Occipital lobe (tissue), 3 donors: ENCODE measurements at places on chromosomes 5 and 9.

- no peak for DNase-seq
Observed at GRCh38 chr9:5612185-5612530, 16.7 kb upstream of the RIC1 start.

DNA sequence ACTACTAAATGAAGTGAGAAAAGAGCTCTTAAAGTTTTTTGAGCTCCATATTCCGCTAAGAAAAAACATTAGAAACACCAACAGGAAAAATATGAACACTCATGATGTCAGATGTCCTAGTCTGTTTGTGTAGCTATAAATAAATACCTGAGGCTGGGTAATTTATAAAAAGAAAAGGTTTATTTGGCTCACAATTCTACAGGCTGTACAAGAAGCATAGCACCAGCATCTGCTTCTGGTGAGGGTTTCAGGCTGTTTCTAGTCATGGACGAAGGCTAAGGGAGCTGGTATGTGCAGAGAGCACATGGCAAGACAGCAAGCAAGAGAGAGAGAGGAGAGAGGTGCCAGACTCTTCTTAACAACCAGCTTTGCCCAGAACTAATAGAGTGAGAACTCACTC, 186.2 kb downstream of the PLK2 start:
- no peak for DNase-seq

GRCh38 chr5:146283344-146283761, 55.3 kb upstream of the POU4F3 start:
- DNase-seq = no peak

DNA sequence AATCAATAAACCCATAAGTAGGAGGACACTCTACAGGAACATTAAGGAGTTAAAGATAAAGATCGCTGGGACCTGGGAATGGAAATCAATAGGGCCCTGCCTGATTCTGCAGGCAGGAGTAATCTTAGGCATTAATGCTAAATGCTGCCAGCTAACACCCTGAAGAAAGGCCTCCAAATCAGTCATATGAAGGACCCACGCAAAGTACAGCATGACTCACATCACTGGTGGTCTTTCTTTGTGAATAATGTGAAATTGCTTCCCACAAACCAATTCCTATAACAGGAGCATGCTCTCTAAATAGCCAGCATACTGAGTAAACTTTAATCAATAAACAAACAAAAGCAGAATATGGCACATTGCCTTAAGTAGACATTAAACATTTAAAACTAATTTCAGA, 172.3 kb downstream of the SEMA5A start:
- DNase-seq = no peak

DNA sequence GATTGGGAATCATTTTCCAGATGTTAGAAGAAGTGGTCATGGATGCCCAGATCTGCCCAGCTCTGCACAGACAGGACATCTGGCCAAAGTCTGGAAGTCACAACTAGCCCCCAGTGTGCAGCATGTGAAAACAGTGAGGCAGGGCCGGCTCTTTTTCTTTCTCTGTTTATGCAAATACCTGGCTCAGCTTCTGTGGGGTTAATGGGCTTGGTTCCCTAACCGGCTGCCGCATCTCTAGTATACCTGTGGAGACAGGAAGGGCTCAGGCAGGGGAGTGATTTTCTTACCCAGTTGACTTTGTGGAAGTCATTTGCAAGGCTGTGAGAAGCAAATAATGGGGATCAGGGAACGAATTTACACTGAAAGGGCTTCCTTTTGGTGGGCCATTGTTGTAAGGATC, 254.8 kb upstream of the PANK3 start:
- DNase-seq = no peak

DNA sequence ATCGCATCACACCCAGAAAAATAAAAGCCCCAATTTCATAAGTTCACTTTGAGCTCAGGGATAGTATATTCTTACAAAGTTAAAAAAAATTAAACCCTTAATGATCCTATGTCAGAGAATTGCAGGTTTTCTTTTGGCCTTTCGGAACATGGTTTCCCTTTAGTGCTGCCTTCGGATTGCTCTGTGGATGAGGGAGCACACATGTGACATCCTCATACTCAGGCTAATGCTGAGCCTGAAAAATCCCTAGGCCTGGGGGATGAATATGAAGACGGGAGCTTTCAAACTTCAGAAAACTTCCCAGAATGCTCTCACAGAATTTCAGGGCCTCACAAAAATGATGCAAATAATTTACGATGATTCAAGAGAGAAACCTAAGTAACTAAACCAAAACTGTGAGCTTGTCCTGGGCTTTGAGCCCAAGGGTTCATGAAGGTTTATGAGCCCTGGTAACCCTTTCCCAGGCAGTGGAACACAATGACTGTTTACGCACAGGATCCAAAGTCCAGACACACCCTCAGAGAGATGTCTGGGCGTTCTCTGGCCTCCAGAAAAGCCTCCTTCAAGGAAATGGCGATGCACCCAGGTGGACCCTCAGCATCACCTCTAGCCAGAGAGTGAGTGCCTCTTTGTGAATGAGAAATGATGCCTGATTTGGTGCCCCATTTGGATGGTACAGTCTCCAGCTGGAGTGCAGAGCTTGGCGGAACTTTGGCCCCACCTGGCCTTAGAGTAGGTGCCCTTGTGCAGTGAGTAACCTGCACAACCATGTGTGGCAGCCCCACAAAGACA, 145.4 kb downstream of the ENTREP1 start:
- DNase-seq = no peak

- no peak for DNase-seq
Observed at GRCh38 chr9:133999851-134000265, 7.7 kb upstream of the VAV2 start.

GRCh38 chr9:90515510-90515909, 127.1 kb downstream of the DIRAS2 start:
- peak; percentile 7 for DNase-seq

DNA sequence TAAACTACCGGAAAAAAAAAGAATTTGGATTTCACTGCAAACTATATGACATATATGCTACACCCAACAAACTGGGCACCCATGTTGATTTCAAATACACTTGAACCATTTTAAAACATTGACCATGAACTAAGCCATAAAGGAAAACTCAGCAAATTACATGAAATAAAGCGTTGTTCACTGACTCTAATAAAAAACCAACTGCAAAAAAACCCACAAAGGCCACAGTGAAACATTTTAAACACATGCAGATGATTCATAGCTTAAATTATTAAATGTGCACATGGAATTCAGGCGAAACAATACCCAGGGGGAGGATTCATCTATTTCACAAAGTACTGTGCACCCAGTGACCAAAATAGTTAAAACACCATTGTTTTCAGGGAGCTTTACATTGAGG, 33.3 kb downstream of the MTRR start:
- no peak for DNase-seq

DNA sequence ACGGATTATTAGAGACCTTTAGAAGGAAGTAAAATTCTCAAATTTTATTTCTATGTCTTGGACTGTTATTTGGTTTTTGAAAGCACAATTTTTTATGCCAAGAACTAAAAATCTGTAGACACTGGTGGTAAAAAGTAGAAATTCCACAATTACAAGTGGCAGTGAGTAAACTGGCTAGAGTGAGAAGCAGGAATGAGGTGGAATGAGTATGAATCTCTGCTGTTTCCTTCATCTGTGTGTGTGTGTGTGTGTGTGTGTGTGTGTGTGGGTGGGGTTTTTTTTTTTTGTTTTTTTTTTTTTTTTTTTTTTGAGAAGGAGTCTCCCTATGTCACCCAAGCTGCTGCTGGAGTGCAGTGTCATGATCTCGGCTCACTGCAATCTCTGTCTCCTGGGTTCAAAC, 94.2 kb downstream of the TLE4 start:
- no peak for DNase-seq

DNA sequence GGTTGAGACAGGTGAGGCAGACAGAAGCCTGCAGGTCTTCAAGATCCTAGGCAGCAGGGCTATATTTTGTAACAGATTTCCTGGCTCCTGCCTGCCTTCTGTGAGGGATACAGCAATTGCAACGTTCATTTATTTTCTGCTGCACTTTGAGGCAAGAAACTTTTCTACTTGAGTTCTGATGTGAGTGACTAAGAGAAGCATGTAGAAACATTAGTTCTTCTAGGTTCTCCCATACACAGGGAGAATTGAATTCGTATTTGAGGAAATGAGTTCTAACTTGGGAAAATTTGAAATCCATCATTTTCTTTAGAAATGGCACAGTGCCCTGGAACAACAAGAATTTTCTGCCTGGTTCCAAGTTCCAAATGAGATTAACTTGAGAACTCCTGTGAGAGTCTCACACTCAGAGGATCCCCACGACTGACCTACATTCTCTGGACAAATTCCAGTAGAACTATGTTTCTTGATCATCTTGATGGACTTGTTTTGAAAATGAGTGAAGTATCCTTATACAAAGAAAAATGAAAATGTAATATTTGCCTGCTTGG, 15.0 kb downstream of the MAMDC2 start:
- DNase-seq = no peak

DNA sequence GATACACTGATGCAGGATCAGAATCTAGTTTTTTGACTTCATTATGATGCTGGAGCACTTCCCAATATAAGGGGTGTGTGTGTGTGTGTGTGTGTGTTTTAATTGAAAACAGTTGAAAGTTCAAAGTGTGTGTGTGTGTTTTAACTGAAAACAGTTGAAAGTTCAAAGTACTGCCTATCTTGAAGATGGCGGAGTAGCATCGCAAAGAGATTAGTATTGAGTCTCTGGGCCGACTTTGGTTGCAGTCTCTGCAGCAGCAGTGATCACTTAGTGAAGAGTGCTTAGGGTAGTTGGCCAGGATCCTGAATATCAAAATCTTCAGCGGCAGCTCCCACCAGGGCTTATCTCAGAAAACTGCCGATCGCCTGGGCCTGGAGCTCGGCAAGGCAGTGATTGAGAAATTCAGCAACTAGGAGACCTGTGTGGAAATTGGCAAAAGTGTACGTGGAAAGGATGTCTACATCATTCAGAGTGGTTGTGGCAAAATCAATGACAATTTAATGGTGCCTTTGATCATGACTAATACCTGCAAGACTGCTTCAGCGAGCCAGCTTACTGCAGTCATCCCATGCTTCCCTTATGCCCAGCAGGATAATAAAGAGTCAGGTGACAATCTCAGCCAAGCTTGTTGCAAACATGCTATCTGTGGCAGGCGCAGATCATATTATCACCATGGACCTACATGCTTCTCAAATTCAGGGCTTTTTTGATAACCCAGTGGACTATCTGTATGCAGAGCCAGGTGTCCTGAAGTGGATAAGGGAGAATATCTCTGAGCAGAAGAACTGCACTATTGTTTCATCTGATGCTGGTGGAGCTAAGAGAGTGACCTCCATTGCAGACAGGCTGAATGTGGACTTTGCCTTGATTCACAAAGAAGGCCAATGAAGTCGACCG, 7.3 kb upstream of the SCAI start:
- no peak for DNase-seq

DNA sequence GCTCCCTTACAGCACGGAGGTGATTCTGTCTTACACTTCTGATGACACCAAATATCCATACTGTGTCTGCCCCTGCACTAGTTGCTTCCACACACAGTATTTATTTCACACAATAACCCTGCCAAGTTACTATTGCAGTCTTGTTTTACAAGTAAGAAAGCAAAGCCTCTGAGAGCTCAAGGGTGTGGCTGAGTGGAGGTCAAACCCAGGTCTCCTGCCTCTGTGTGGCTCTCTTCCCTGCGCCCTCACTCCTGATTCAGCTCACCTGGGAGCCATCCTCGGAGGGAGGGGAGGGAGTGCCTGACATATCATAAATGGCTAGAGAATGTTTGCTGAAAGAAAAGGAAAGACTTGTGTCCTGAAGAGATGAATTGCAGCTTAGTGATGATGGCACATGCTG, 41.0 kb downstream of the MVB12B start:
- no peak for DNase-seq

DNA sequence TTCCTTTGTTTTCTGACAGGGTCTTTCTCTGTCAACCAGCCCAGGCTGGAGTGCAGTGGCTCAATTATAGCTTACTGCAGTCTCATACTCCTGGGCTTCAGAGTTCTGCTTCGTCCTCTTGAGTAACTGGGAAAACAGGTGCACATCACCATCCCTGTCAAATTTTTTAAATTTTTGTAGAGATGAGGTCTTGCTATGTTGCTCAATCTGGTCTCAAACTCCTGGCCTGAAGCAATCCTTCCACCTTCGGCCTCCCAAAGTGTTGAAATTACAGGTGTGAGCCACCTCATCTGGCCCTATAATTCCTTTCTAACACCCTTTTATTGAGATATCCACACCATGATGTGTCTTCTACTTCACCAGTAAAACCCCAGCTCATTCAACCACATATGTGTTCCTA, 341.6 kb upstream of the PCSK5 start:
- no peak for DNase-seq

GRCh38 chr9:124758061-124758460, 13.1 kb downstream of the NR6A1 start:
- DNase-seq = no peak

DNA sequence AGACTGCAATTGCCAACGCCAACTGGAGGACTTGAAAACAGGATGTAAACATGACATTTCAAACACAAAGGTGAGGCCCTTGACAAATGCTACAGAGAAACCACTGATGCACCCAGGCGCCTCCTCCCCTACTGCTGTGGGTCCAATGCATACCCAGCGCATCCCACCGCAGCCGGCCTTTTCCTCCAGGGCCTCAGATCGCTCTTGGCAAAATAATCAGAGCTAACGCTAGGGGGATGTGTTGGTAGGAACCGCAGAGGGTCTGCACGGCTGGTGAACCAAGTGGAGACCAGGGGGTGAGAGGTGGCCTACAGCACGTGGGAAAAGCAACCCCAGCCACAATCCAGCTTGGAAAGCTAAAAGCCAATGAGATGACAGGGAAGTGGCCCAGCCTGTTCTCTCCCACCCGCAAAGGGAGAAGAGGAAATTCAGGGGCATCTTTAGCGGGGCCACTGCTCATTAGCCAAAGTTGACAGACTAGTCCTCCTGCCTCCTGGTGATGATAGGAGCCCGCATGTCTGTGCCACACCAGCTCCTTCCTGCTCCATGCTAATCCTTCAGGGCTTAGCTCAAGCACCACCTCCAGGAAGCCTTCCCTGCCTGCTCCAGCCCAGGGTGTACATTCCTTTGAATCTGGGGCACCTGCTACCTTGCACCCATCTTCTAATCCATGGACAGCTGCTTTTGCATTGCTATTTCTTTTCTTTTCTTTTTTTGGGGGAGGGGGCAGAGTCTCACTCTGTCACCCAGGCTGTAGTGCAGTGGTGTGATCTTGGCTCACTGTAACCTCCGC, 5.9 kb downstream of the FAM163B start:
- no peak for DNase-seq

GRCh38 chr5:172144931-172145869, 42.8 kb downstream of the STK10 start:
- DNase-seq = no peak

DNA sequence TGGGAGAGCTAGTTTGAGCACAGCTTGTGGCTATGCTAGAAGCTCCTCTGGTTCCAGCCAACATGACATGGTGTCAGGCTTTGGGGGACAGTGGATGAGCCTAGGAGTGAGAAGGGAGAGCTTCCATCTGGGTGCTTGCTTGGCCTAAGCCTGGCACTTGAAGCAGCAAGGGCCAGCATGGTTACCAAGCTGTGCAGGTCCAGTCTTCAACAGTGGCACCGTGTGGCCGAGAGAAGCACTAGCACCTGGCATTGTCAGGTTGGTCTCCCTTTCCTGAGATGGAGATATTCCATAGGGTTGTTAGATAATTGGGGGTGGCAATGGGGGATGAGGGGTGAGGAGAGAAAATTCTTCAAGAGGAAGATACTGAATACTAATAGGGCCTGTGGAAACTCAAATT, 261.9 kb downstream of the PBX3 start:
- DNase-seq = no peak
